Stomach (tissue), 19 donors: ENCODE measurements at places on chromosomes 2 and 18. TPM values are rescaled to one million over a fixed set of nuclear protein-coding genes. Genes with fewer than 3 reads are reported as not detected.

SCN3A gene
- 2.3 TPM for total RNA-seq

HOXD8 gene
- 0.58 TPM for total RNA-seq

UGT1A10 gene
- total RNA-seq: 8.4 TPM

RAX gene
- total RNA-seq: not detected
